ENCODE measurements at places on chromosomes 3 and 15.

- DNase-seq: no peak
Measured at GRCh38 chr3:50588759-50589433, 19.6 kb downstream of the HEMK1 start.

DNA sequence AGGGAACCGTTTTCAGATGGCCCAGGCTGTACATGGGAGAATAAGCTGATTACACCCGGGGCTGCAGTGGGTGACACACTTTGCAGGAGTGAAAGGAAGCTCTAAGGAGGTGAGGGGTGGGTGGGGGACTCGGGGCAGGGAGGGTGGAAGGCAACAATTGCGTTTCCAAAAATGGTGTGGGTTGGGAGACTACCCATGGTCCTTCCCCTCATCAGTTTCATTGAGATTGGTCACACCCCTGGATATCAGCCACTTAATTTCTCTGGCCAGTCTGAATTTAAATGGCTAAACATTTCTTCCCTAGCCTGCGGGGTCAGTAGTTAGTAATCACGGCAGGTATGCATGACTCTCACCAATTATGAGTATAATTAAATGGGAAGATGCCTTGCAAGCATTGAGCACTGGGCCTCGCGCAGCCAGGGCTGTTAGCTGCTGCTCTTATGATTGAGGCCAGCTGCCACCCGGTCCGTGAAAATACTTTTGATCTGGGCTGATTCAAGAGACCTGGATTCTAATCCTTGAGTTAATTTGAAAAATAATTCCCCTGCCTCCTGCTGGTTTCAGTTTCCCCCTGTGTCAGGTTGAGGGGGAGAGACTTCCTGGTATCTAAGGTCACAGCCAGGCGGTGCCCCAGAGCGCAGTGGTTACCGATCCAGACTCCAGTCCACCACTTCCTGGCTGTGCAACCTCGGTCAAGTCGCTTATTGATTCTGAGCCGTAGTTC lies 23.3 kb downstream of the SLC6A6 start:
- DNase-seq: no peak

DNA sequence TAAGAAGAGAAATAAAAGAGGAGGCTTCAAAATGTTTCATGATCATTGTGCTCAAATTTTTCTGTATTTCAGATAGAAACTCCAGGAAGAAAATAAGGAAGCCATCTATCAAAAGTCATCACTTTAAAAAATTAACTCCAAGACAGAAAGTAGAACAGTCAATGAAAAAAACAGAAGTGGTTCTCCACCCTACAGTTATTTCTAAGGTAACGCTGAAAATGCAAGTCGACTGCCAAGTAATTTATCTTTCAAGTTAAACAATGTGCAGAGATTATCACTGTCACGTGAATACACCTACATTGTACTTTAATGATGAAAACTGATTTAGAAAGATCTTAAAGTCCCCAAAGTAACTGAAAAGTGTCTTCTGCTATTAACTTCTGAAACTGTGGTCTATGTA lies 78.5 kb upstream of the SNRPA1 start:
- DNase-seq: no peak

DNA sequence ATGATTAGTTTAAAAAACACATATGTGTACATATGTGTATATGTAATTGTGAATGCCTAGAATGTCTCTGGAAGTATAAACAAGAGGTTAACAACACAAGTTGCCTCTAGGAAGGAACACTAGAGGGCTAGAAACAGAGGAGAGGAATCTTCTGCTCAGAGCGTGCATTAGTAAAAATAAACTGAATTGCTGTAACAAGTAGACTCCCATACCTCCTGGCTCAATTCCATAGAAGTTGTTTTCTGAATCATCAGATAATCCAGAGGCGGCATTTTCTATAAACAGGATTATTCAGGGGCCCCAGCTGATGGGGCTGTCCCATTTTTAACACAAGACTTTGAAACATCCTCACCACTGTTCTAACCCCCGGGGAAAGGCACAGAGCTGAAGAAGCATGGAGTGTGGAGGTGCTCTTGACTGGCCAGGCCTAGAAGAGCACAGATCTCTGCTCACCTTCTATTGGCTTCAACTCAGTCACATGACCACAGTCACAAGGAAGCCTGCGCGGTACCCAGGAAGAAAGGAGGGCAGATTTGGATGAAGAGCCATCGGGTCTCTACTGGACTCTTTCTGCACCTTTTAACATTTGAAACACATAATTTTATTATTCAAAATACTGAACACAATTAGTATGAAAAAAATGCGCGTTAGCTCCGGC lies 145.7 kb downstream of the TLE3 start:
- no peak for DNase-seq

DNA sequence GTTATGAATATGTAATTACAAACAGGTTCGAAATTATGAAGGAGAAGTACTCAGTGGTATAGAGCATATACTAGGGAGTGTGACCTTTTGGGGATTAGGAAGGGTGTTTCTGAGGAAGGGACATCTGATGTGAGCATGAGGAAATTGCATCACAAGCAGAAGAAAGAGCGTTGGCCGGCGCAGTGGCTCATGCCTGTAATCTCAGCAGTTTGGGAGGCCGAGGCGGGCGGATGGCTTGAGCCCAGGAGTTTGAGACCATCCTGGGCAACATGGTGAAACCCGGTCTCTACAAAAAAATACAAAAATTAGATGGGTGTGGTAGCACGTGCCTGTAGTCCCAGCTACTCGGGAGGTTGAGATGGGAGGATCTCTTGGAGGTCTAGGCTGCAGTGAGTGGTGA lies 6.9 kb downstream of the CMTM7 start:
- DNase-seq: no peak

DNA sequence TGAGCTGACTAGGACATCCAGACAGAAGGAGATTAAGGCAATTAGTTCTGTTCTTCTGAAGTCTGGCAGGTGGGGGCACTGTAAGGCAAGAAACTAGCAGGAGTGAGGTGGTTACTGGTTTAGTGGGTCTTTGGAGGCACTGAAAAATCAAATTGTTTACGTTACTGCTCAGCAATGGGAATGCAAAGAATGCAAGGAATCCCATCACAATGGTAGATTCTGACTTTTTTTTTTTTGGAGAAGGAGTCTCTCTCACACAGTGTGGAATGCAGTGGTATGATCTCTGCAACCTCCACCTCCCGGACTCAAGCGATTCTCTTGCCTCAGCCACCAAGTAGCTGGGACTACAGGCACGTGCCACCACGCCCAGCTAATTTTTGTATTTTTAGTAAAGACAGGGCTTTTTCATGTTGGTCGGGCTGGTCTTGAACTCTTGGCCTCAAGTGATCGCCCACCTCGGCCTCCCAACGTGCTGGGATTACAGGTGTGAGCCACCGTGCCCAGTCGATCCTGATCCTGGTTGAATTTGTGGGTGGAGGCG lies 16.4 kb downstream of the FAM107A start:
- peak; percentile 93 for DNase-seq

DNA sequence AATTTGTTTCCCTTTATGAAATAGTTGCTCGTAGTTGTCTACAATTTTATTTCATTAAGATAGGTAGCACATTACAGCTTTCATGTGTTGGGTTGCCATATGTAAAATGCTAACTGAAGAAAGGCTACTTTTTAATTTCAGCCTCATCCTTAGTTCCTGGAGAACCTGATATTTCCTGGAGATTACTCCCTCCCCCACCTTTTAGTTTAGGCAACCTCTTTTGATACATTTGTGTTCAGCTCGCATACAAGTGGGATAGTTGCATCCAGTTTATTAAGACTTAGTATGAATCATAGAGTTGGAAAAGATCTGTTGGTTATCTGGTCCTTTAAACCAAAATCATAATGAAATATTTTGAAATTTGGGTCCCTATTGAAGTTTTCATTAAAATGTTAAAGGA lies 6.0 kb downstream of the SETD5 start:
- no peak for DNase-seq
